Epithelial cell of proximal tubule (primary cell): ENCODE measurements at places on chromosomes 6 and 20. TPM values are rescaled to one million over a fixed set of nuclear protein-coding genes. Genes with fewer than 3 reads are reported as not detected.

DNA sequence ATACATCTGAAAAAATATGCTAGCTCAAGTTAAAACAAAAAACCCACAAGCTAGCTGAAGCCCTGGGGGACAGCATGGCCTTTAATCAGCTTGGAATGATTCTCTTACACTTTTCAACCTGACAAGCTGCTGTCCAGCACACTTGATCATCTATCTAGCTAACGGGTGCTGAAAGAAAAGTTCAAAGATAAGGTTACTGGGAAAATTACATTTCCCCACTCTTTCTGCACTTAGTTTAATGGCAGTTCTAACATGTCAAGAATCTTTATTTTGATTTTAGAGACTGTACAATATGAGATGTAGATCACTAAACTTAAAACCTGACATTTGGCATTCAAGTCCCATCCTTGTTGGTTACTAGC is 53.4 kb downstream of the STK4 start:
- no peak for DNase-seq

DNA sequence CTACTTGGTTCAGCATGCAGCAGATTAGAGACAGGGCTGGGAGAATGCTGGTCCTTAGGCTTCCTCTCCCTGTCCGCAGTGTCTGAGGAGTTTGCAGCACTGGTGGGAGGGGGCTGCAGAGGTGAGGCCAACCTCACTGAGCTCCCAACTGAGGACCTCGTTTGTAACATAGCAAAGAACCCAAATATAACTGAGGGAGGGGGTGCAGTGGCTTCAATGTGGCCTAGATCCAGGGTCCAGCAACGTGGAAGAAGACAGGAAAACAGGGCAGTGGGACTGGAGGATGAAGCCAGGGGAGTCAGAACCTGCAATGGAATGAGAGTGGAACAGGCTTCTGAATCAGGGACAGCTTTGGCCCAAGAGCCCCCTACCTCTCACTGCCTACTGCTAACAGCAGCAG is 84.3 kb upstream of the MAFB start:
- no peak for DNase-seq

DNA sequence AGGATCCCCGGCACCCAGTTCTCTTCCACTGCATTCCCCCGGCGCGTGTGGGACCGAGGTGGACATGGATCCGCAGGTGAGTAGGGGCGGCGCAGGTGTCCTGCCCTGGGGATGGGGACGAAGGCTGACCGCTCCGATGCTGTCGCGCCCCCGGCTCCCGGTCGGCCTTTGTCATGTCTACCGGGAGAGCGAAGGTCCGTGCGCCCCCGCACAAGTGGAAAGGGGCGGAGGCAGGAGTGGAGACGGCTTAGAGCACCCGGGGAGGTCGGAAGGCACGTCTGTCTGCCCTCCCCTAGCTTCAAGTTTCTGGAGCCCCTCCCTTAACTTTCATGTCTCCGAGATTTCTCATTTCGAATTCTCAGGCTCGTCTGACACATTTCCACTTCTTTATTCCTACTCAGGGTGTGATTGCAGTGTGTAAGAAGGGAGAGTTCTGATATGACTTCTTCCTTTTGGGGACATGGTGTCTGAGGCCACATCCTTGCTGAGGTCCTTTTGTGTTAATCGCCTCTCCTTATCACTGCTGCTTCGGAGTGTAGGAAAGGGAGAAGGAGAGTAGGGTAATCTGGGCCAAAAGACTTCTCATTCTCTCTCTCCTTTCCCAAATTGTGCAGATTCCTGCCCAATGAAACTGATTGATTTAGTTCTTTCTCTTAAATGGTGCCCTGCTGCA is 435 bp downstream of the KIFC1 start:
- DNase-seq, result no peak

WFDC12 gene
- total RNA-seq, result not detected in 2 replicates
